ENCODE measurements at places on chromosomes 5 and 9.

GRCh38 chr5:158943057-158943456 is 156.7 kb downstream of the EBF1 start:
- no peak overlapping the region for H3K27ac ChIP-seq
- H3K36me3 ChIP-seq, result no peaks in the 10 kb centered on the region
- no peaks in the 10 kb centered on the region for H3K27me3 ChIP-seq
- no peak overlapping the region for H3K4me3 ChIP-seq
- no peaks in the 10 kb centered on the region for H3K4me1 ChIP-seq

DNA sequence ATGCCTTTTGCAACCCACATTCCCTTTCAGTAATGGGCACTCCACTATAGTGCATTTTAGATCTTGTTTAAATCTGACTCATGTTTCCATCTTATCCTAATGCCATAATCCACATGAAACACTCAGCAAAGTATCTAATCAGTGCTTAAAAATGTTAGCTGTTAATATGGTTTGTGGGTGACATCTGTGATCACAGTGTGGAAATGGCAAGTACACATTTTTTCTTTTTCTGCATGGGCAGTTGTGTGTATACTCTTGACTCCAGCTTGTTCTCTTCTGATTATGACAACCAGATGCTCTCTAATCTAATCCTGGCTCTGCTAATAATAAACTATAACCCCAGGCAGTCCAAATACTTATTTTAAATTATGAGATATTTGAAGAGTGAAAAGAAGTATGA is 103.3 kb downstream of the EDIL3 start:
- no peak for DNase-seq
- H3K4me1 ChIP-seq, result no peaks in the 10 kb centered on the region
- H3K4me3 ChIP-seq, result no peak overlapping the region
- H3K27ac ChIP-seq, result no peak overlapping the region
- no peaks in the 10 kb centered on the region for H3K27me3 ChIP-seq

DNA sequence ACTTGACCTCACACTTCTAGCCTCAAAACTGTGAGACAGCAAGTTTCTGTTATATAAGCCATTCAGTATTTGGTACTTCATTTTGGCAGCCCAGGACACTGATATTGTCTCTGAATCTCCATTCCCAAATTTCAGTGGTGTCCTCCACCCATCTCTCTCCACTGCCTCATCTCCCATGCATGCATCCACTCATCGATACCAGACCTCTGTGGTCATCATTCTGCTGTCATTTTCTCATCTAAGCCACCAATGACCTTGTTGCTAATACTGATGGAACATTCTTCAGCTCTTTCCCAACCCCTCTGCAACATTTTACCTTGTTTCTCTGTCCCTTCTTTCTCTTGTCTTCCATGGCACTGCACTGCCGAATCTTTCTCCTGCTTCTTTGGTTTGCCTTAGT is 221.8 kb downstream of the SNX18 start:
- H3K4me3 ChIP-seq, result no peak overlapping the region
- DNase-seq, result no peak
- peaks cover 22% of the 10 kb centered on the region for H3K4me1 ChIP-seq
- H3K27me3 ChIP-seq, result no peaks in the 10 kb centered on the region
- H3K27ac ChIP-seq, result no peak overlapping the region

DNA sequence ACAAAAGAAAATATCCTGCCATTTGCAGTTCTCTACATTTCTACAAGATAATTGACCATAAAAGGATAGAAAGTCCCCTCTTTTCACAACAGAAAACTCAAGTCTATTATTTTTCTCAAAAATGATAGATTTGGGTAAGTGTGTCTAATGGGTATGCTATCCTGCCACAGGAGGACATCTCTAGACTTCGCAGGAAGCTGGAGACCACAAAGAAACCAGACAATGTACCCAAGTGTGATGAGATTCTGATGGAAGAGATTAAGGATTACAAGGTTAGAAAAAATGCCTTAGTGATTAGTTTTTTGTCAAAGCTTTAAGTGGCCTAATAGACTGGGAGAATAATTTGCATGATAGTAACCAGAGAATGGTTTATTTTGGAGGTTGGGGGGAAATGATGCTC is 28.1 kb downstream of the RNF20 start:
- H3K27me3 ChIP-seq, result no peaks in the 10 kb centered on the region
- no peak overlapping the region for H3K27ac ChIP-seq
- no peak overlapping the region for H3K4me3 ChIP-seq

DNA sequence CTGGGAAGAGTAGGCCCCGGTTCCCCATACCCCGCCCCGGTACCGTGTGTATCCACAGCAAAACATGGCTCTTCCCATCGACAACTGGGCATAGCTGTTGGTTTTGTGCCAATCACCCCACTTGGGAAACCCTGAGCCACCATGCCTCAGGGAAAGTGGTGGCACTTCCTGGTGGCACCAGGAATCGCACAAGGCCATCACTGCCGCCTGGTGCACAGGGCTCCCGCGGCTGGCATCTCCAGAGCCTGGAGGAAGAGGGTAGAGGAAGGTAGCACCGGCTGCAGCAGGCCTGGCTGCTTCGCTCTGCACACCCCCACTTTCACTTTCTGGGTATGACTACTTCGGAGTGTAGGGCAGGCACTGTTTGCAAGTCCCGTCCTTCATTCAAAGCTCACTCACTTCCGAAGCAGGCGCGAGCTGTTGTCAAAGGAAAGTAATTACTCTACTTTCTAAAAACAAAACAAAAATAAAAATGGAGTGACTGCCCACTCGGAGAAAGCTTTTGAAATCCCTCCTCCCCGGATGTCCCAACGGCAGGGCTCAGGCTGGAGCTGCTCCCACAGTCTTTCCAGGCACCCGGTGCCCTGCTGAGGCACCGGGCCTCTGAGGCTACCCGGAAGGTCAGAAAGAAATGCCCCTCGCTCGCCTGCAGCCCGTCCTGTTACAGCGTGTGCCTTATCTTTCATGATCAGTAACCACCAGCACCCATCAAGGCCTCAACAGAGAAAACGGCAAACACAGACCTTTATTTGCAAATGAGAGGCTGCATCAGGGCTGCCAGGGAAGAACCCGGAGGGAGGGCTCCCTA is 2.0 kb downstream of the BRD3 start:
- peak overlapping the region; percentile 80 for H3K4me3 ChIP-seq
- peak overlapping the region; percentile 69 for H3K27ac ChIP-seq
- peaks cover 15% of the 10 kb centered on the region for H3K27me3 ChIP-seq
- H3K4me1 ChIP-seq, result peaks cover 35% of the 10 kb centered on the region
- DNase-seq, result peak; percentile 75
- H3K36me3 ChIP-seq, result no peaks in the 10 kb centered on the region

DNA sequence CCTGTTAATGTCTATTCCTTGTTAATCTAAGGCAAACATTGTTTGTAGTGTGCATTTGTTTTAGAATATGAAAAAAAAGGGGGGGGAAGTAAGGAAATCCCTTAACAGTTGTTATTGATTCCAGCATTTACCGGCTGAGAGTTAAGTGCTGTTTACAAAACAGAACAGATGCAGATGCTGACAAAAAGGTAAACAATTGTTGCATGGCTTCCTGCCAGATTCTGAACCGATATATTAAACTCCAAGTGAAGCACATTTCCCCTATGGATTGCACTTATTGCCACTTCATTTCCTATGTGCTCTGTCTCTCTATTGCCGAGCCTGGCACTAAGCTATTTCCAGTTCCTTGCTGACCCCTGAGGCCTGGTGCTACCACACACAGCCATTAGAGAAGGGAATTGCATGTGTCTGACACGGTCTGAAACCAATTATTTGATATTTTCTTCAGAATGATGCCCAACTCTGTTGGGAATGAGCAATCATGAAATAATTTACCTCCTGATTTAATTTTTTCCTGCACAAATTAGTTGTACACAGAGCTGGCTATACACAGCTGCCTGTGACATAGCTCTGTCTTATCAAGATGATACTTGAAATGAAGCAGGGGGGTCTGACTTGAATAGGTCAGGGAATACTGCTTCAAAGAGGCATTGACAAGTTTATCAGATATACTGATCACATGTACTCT is 109.8 kb downstream of the KIAA0825 start:
- H3K27ac ChIP-seq, result no peak overlapping the region
- H3K36me3 ChIP-seq, result no peaks in the 10 kb centered on the region
- no peaks in the 10 kb centered on the region for H3K4me1 ChIP-seq
- no peak overlapping the region for H3K4me3 ChIP-seq
- H3K27me3 ChIP-seq, result no peaks in the 10 kb centered on the region

DNA sequence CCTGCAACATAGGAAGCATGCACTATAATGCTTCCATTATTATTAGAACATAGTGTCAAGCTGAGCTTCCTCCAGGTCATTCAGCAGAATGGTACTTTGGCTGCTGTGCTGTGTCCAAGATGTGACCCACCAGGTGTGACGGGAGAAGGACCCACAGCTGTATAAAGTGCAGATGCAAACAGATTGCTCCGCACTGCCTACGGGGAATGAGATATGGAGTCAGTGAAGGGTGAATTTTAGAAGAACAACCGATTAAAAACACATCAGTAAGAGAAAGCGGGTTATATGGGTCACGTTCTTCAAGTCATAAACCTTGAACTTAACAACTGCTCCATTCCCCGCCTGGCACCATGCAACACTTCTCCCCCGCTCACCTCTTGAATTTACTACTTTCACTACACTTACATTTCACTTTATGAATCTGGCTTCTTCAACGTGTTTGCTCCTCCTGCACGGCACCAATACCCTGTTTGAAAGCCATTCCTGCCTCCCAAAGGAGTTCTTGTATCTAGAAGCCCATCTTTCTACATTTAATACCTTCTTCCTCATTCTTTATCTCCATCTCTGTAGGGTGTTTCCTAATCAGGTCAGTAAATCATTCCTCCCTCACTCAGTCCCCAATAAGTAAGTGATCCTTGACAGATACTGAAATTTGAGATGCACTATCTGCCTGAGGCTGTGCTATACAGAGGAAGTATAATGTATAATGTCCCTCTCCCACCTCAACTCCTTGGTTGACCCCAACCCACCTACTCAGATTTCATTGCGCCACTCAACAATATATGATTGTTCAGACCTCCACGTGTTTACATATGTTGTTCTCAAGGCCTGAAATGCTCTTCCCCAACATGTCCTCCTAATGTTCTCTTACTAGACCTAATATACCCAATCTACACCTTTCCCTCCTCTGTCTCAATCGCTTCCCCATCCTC is 25.9 kb downstream of the BRINP1 start:
- no peaks in the 10 kb centered on the region for H3K27me3 ChIP-seq
- H3K4me3 ChIP-seq, result no peak overlapping the region
- no peak overlapping the region for H3K27ac ChIP-seq
- DNase-seq, result no peak
- H3K4me1 ChIP-seq, result no peaks in the 10 kb centered on the region

DNA sequence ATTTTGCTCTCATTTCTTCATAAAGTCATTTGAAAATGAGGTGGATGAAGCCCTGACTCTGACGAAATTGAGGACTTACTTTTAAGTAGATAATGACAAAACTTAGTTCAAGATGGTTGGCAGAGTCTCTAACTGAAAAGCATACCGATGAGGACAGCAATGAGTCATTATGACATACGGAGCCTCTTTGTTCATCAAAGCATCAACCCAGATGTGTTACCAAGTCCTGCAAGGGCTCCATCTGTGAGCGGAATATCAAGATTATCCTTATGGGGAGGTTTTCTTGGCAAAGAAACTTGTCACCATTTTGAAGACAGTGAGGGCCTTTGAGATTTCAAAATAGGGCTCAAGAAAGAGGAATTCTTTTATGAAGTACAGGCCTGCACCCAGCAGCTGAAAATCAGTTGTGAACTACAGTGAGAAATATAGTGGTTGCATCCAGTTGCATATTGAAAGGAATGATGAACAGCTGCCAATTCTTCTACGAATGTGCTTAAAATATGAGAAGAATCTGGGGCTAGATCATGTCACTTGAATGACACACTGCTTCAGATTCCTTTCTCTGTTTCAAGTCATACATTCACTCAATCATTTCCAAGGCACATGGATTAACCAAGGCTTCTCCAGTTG is 86.6 kb upstream of the SLC24A2 start:
- H3K27me3 ChIP-seq, result no peaks in the 10 kb centered on the region
- no peaks in the 10 kb centered on the region for H3K4me1 ChIP-seq
- H3K27ac ChIP-seq, result no peak overlapping the region
- no peak overlapping the region for H3K4me3 ChIP-seq

DNA sequence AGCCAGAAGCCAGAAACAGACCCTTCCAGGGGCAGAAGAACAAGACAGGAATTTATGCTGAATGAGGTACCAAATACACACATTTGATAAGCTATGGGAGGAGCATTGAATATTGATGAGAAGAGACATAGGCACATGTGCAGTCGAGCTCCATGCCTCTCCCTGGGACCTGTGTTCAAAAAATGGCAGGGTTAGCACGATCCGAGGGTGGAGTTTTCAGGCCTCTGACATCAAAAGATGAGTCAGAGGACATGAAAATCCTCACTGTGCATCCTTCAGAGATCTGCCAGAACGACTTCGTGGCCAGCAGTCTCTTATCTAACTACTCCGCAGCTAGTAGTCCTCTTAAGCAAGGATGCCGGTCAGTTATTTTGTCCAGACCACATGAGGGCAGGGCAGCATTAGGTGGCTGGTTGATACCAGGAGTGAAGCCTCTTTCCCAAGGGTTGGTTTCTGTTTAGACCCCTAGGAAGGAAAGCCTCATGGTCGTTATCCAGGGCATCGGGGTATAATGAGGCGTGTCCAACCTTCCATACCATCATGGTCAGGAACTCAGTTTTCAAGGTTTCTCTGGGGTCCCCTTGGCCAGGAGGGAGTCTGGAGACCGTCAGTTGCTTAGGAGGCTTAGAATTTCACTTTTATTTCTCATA is 11.6 kb upstream of the CMBL start:
- no peak overlapping the region for H3K4me3 ChIP-seq
- no peak overlapping the region for H3K27ac ChIP-seq
- no peaks in the 10 kb centered on the region for H3K4me1 ChIP-seq

GRCh38 chr9:110050925-110051355 is 157.0 kb downstream of the C9orf152 start:
- no peak overlapping the region for H3K27ac ChIP-seq
- H3K4me1 ChIP-seq, result peaks cover 22% of the 10 kb centered on the region
- H3K36me3 ChIP-seq, result no peaks in the 10 kb centered on the region

- H3K27me3 ChIP-seq, result no peaks in the 10 kb centered on the region
- no peak overlapping the region for H3K4me3 ChIP-seq
- no peak for DNase-seq
- H3K36me3 ChIP-seq, result no peaks in the 10 kb centered on the region
Observed at GRCh38 chr5:44933686-44934085, 124.9 kb downstream of the MRPS30 start.

DNA sequence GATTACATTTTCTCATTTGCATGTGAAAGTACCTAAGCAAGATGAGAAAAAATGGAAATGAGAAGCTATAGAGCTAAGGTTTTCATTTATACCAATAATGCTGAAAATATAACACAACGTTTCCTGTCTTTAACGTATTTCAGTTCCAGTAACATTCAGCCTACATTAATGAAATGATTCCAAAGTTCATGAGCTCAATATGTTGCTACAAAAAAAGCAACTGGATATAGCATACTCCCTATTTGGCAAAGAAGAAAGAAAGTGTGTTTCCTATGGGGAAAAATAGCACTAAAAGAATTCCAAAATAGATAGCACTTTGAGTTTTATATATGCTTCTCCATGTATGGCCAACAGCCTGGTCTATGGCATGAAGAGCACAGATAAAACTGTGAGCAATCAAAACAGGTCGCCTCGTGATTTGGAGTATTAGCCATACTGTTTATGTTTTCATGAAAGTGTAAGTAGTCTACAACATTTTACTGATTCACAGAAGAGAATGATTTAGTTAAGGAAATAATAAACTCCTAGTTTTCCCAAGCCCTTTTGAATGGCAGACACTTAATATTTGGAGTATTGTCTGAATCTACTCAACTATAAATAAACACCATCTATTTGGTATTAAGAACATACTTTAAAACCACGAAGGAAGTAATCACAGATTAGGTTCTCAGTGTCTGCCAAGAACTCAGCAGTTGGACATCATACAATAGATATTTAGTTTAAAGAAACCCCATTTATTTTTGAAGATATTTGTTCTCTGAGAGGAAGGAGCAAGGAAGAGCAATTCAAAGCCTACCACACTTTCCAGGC is 258.7 kb upstream of the RASA1 start:
- no peak overlapping the region for H3K27ac ChIP-seq
- DNase-seq, result no peak
